Left cardiac atrium (tissue), 4 donors: ENCODE measurements at places on chromosomes 7 and 10.

DNA sequence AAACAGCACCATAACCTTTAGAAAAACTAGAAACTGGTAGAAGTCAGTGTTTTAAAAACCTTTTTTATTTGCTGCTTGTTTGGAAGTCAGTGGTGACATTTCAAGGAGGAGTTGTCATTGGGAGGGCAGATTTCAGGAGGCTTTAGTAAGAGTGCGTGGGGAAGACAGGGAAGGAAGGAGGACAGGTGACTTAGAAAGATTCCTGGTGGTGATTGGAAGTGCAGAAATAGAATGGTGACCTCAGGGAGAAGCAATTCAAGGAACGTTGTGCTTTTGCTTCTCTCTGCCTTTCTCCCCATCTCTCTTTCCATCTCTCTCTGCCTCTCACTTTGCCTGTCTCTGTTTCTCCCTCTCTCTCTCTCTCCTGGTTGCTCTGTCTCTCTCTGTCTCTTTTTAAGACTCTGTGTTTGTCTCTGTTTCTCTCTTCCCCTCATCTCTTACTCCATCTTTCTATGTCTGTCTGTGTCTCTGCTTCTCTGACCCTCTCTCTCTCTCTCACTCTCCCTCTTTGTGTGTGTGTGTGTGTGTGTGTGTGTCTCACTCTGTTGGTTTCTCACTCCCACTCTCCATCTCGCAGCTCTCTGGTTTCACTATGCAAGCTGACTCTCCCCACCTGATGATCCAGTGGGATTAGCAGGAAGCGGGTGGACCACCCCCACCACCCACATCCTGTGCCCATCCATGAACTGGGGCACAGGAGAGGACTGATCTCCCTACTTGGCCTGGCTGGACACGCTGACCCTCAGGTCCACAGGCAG lies 10.9 kb upstream of the PFKP start:
- no peak for DNase-seq

DNA sequence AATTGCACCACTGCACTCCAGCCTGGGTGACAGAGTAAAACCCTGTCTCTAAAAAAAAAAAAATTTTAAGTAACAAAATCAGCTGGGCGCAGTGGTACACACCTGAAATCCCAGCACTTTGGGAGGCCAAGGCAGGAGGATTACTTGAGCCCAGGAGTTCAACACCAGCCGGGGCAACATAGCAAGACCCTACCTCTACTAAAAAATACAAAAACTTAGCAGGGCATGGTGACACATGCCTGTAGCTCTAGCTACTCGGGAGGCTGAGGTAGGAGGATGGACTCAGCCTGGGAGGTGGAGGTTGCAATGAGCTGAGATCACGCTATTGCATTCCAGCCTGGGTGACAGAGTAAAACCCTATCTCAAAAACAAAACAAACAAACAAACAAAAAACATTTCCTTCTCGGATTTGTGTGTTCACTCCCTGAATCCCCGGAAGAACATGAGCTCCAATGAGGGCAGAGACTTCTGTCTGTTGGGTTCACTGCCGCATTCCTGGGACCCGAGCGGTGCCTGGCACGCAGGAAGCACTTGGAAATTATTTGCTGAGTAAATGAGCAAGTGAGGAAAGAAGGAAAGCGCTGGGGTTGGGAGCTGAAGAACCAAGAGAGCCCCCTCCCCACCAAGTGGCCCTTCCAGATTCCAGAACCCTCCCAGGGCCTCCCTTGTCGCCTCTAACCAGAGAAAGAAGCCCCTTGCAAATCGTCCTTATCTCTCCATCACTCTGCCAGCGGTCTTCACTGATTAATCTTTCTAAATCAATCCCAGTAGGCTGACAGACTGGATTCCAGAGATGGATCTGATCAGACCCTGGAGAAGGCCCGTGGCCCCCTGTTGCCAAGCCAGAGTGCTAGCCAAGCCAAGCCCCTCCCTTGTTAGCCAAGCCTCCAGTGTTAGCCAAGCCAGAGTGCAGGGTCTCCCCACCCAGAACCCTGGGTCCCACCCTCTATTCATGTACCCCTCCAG lies 6.2 kb downstream of the TNRC18 start:
- no peak for DNase-seq

GRCh38 chr10:132395704-132396493 lies 1.1 kb upstream of the PWWP2B start:
- peak; percentile 87 for DNase-seq

- no peak for DNase-seq
Measured at GRCh38 chr10:17790651-17791050, 18.5 kb upstream of the MRC1 start.

DNA sequence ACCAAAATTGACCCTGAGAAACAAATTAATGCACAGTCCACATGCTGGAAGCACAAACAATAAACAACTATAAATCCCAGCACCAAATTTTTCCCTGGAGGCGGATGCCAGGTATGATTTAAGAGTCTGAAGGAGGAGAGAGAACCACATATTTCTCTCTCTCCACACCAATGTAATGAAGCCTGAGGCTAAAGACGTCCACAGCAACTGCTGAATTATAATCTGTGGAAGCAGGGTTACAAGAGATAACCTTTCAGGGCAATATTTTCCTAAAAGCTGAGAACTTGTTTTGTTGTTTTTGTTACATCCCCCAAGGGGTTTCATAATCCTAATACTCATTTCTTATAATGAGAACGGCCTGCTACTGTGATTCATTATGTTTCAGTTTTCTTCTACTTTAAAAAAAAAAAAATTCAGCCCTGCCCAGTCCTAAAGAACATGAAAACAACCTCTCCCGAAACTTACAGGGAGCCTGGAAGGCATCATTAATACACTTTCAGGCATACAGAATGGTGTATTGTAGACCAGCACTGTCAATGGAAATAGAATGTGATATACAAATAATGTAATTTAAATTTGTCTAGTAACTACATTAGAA lies 48.5 kb upstream of the ABLIM1 start:
- DNase-seq: no peak

- DNase-seq: peak; percentile 79
Measured at GRCh38 chr10:102449321-102450123, 1.8 kb downstream of the C10orf95 start.

GRCh38 chr10:61993711-61994401 lies 92.4 kb downstream of the ARID5B start:
- no peak for DNase-seq

GRCh38 chr7:128986609-128987008 lies 48.9 kb downstream of the IRF5 start:
- DNase-seq: no peak

- no peak for DNase-seq
Measured at GRCh38 chr10:7436490-7437100, 25.8 kb upstream of the SFMBT2 start.

DNA sequence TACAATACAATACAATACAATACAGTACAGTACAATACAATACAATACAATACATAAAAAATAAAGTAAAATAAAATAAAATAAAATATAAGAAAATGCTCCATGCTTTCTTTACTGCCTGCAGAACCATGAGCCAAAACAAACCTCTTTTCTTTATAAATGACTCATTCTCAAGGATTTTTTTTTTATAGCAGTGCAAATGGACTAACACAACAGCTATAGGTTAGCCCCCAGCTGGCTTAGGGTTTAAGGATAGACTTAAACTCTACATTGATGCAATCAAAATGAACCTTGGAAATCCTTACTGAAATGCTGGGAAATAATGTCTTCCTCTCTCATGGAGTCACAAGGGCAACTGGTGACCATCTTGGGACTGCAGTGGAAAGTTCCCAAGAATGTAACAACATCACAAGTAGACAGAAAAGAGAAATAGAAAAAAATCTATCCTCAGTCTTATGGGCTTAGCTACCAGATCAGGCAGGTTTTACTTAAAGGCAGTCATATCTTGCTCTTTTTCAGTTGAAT lies 348.9 kb downstream of the ARL4A start:
- DNase-seq: no peak

DNA sequence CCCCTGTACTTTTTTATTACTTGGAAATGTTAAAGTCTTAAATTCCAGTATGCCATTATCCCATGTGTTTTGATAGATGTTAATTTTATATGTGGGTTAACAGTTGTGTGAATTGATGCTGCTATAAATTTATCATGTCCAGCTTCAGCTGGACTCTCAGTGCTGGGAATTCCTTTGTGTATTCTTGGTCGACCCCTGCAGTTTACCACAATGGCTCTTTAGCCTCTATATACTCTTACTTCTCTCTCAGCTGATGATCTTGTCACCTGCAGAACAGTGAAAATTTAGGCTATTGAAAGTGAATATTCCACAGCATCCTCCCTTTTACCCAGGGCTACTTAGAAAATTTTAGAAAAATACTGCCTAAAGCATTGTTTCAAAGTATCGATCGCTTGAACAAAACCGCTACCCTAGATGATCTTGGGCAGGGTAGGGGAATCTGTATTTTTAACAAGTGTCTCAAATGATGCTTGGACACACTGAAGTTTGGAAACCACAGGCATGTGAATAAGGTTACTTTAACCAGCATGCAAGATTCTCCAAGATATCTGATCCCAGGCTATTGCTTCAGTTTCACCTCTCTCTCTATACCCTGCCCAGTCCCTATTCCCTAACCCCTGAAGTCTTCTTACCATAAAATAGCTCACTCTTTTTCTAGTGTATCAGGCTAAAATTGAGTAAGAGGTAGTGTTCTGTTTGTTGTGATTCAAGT lies 25.4 kb downstream of the LCOR start:
- DNase-seq: no peak
